Upper lobe of left lung (tissue), 6 donors: ENCODE measurements at places on chromosomes 4 and X. TPM values are rescaled to one million over a fixed set of nuclear protein-coding genes. Genes with fewer than 3 reads are reported as not detected.

The PRSS12 gene
- 6.8 TPM for total RNA-seq

The TSC22D3 gene
- total RNA-seq, result 689 TPM

The KCND1 gene
- total RNA-seq, result 3.1 TPM

The EGF gene
- total RNA-seq, result 10.1 TPM

The FGFRL1 gene
- total RNA-seq, result 24.5 TPM

The BST1 gene
- total RNA-seq, result 13.3 TPM

The GSX2 gene
- total RNA-seq, result not detected

The NDUFC1 gene
- 45.5 TPM for total RNA-seq
